BJ (cell line): ENCODE measurements at places on chromosomes 5 and 9.
A peak's percentile ranks its signal among the peaks of the same experiment; 100 is the strongest.

GRCh38 chr5:112784726-112785125 is 47.0 kb downstream of the APC start:
- DNase-seq = no peak

DNA sequence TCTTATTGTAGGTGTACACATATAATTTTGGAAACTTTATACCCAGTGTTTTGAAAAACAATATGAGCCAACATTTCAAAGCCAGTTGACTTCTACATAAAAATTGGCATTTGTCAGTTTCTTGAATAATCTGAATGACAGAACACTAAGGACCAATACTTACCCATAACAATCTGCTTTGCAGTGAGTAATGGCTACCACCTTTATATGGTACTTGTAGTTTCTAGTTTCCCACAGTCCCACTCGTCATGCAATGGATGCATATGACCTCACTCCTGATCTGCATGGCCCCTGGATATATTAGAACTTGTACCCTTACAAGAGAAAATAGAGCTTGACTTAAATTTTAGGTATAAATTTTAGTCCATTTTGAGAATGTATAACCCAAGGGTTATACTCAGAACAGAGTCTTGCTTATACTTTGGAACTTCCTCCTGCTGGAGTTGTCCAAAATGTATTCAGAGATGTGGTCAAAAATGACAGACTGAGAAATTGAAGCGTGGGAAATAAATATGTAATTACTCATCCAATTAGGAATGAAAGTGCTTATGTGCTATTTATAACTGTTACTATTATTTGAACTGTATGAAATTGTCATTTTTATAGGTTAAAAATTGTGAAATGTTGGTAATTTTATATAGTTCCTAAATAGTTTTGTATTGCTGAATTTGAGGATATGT is 19.5 kb downstream of the XRCC4 start:
- no peak for DNase-seq

GRCh38 chr9:16499892-16500291 is 370.6 kb downstream of the BNC2 start:
- no peak for DNase-seq

GRCh38 chr5:167001246-167001645 is 1290.2 kb upstream of the WWC1 start:
- DNase-seq = no peak

DNA sequence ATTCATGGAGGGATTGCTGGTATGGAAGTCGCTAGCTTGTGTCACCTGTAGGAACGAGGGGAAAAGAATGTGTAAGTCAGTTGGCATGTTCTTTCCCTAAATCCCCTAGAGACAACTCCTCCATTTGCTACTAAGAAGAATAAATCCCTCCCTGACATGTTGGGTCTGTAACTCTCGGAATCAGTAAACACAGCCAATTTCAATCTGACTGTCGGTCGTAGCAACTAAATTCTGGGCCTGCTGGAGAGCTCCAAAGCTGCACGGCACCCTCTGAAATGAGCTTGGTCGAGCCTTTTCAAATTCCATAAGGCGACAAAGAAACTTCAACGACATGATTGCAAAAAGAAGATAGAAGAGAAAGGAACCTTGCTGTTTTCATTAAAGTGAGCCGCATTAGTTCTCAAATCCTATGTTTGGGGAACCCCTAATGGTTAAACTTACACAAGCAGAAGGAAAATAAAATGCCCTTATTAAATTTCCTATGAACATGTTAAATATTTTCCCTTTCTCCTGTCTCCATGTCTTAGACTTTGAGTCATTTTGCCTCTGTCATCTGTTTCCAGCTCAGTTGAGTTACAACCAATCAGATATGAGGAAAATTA is 735.8 kb upstream of the WWC1 start:
- DNase-seq = no peak

DNA sequence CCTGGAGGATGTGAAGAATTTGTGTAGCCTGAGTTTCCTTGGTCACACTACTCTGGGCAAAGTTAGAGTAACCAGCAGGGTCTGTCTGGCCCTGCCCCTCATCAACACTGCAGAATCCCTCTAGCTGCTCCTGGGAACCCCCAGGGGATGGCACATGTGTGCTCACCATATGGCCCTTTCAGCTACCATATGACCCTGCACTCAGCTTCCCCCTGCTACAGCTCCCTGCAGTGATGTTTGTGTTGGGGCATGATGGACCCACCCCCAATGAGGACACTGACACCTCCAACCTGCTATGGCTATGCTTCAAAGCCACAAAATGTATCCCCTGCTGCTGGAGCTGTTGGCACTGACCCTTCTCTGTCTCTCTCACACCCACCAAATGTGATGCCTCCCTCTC is 152.7 kb downstream of the SNX18 start:
- no peak for DNase-seq

DNA sequence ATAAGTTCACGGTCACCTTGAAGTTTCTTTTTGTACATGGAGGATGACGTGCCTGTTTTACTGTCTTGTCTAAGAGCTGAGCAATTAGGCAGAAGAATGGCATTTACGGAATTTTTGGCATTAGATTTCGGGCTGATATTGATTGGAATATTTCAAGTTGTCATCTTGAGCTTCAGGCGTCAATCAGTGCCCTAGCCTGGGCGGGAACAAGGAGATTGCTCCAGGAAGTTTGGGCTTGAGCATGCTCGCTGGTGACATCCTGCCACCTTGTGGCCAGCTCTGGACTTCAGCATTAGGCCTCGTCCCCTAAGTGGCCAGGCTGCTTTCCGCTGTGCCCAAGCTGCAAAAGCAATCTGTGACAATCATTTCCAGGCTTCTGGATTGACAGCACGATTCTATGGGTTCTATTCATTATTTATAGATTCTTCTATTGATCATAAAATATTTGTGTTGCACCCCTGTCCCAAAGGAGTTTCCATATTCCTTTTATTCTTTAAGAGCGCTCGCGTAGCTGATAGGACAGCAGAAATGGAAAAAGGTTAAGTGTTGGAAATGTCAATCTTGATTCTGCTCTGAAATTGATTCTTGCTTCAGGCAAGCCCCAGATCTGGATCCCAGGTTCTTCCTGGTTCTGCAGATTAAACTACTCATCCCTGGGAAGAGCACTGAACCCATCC is 79.3 kb downstream of the SLC28A3 start:
- peak; percentile 14 for DNase-seq

GRCh38 chr5:10384483-10384882 is 31.0 kb downstream of the MARCHF6 start:
- DNase-seq = no peak

DNA sequence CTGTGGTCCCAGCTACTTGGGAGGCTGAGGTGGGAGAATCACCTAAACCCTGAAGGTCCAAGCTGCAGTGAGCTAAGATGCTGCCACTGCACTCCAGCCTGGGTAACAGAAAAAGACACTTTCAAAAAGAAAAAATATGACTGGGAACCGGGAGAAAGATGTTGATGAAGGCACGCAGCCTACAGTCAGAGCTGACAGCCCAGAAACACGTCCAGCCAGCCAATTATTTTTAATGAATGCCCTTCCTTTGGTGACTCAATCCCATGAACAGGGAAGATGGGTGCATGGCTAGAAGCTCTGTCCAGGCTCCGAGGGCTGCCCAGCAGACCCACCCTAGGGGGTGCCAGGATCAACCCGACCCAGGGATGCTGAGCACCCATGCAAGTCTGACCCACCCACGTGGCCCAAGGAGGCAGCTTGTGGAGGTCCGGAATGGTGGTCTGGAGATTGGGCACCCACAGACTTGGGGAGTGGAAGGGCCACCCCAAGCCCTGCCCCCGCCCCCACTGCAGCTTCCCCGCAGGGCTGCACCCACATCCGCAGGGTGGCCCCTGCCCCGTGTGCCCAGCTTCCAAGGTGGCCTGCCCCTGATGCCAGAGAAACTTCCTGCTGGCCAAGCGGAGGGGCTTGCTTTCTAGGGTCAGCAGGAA is 51.0 kb downstream of the ADAMTS2 start:
- DNase-seq = no peak

- DNase-seq = no peak
These were observed 17.8 kb downstream of the MRPL36 start for GRCh38 chr5:1781726-1782384.

- DNase-seq = peak; percentile 13
These were observed 318.3 kb upstream of the GRAMD2B start for GRCh38 chr5:126104951-126105350.

GRCh38 chr9:116574027-116574679 is 113.0 kb upstream of the TRIM32 start:
- DNase-seq = no peak

DNA sequence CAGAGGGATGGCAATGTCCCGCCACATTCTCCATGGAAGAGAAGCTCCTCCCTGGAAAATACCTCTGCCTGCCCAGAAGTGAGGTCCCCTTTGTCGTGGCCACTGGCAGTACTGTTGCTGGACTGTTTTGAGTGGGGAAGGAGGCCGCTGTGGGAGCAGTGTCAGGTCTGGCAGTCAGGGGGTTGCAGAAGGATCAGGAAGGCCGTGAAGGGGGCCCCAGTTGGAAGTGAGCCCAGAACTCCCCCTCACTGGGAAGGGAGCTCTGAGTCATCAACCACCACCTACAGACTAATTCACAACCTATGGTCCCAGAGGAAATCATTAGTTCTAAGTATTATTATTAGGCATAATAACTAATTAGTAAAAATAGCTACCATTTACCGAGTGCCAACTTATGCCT is 200.4 kb downstream of the TTLL11 start:
- DNase-seq = no peak

GRCh38 chr9:81045658-81046057 is 643.7 kb downstream of the TLE1 start:
- no peak for DNase-seq

GRCh38 chr5:66516550-66516949 is 79.6 kb upstream of the MAST4 start:
- DNase-seq = no peak

- DNase-seq = no peak
These were observed 38.1 kb downstream of the BASP1 start for GRCh38 chr5:17255471-17256021.

- no peak for DNase-seq
These were observed 18.3 kb upstream of the SLC2A6 start for GRCh38 chr9:133496861-133497842.

- DNase-seq = no peak
These were observed 9.7 kb upstream of the SREK1 start for GRCh38 chr5:66134407-66134861.

GRCh38 chr9:4713849-4714248 is 27.2 kb downstream of the AK3 start:
- no peak for DNase-seq

GRCh38 chr9:72950875-72951442 is 1.9 kb downstream of the ALDH1A1 start:
- DNase-seq = no peak

- DNase-seq = no peak
These were observed 516.5 kb downstream of the ACTL7B start for GRCh38 chr9:108339251-108339650.

GRCh38 chr5:171524466-171524865 is 105.0 kb downstream of the FGF18 start:
- DNase-seq = no peak

DNA sequence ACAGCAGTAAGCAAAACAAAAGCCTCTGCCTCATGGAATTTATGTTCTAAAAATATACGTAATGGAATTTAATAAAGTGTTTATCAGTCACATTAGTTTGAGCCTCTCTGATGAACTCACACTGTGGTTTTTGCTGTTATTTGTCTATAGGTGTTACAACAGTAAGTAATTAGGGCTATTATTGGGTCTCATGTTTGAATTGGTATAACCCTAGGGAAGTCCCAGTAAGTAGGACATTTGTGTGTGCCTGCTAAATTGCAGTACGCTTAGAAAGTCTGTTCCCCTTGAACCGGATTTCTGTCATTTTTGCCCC is 197.6 kb downstream of the NR3C1 start:
- DNase-seq = no peak

DNA sequence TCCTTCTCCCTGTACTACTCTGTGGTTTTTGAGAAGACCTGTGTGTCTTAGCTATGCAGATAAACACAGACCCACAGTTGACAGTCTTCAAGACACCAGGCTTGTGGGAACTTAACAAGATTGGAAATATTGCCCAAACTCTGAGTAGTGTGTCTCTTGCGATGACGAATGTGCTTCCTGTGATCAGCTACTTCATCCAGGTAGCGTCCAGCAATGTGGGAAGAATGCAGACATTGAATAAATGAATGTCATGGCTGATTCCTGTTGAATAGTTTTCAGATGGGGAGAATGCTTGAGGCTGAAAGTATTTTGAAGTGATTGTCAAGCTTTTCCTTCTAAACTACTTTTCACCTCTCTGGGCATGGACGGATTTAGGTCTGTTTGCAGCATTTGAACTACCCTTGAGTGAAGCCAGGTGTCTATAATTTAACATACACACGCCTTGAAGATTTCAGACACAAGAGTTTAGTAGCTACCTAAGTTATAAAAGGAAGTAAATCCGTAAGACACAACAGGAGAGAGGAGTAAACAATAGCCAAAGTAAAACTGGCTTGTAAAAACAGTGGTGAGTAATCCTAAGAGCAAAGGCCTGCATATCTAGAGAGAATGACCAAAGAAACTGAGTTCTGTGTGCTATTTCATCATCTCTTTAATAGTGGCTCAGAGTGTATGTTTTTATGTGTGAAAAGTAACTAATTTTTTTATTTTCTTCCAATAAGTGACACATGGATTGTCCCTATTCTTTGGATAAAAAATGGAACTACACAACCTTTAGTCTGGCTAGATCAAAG is 30.0 kb upstream of the ARL14EPL start:
- no peak for DNase-seq

- no peak for DNase-seq
These were observed 178.3 kb upstream of the MPDZ start for GRCh38 chr9:13457795-13458194.

DNA sequence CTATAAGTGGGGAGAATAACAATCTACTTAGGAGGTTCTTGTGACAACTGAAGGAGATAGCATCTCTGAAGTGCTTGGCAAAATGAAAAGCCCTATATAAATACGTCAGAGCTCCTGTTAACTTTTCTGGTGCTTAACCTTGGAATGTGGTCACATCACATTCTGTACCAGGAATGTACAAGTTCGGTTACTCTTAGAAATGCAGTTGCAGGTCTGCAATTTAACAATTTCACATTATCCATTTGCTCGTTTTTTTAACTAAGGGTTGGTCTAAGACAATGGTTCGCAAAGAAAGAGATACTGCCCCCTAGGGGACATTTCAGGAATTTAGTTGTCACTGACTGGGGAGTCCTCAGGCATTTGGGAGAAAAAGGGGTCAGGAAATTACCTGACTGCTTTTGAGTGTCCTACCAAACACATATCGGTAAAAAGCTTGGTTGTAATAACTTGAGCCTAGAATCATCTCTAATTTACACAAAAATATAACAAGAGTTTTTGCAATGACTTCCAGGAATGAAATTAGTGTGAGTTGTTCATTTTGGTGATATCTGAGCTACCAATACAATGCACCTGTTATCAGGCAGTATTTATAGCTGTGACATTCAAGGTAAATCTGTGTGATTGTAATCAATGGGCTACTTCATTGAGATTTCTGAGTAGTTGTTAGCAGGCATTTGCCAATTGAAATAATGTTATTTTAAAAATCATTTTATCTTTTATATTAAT is 5.4 kb upstream of the HBEGF start:
- DNase-seq = no peak

DNA sequence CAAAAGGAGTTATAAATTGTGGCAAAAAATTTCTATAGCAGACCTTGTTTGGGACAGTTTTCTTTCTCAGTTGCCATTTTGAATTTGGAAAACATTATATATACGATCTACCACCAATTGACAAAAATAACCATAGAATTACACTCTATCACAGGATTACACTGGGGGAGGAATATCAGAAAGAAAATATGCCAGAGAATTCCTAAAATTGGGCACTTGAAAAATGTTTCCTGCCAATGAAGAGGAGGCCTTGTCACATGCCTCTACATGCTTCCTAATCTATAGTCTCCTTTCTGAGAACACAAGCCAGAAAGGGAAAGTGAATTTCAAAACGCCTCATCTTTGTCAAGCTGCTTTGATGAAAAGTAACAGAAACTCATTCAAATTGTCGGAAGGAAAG is 78.5 kb upstream of the DNAH5 start:
- DNase-seq = no peak

GRCh38 chr9:90176901-90177300 is 465.7 kb downstream of the DIRAS2 start:
- DNase-seq = no peak
